HT-29 (cell line): ENCODE measurements at places on chromosomes 4 and X.

DNA sequence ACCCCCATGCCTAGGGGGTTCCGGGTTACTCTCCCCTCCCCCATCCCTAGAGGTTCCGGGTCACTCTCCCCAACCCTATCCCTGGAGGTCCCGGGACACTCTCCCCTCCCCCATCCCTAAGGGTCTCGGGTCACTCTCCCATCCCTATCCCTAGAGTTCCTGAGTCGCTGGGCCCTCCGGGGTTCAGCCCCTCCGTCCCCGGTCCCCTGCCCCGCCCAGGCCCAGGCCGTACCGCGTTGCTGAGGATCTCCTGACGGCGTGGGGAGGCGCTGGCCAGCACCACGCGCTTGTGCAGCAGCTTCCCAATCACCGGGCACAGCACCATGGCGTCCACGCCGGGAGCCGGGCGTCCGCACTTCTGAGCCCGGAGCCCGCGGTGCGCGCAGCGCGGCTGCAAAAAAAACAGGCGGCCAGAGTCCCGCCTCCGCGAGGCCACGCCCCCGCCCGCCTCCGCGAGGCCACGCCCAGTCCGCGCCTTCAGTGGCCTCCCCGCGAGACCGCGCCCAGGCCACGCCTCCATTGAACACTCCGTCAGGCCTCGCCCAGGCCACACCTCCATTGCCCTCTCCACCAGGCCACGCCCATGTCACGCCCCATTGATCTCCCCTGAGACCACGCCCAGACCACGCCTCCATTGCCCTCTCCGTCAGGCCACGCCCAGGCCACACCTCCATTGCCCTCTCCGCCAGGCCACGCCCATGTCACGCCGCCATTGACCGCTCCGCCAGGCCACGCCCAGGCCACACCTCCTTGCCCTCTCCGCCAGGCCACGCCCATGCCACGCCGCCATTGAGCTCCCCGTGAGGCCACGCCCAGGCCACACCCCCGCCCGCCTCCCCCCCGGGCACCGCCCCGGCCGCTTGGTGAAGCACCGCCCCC, at the start of gene ASMTL:
Gene ASMTL (minus strand): TSS at position 394 of the 879 bp plus-strand sequence. CDS start 69 bp downstream, at position 325.
- peak; percentile 96 for DNase-seq

DNA sequence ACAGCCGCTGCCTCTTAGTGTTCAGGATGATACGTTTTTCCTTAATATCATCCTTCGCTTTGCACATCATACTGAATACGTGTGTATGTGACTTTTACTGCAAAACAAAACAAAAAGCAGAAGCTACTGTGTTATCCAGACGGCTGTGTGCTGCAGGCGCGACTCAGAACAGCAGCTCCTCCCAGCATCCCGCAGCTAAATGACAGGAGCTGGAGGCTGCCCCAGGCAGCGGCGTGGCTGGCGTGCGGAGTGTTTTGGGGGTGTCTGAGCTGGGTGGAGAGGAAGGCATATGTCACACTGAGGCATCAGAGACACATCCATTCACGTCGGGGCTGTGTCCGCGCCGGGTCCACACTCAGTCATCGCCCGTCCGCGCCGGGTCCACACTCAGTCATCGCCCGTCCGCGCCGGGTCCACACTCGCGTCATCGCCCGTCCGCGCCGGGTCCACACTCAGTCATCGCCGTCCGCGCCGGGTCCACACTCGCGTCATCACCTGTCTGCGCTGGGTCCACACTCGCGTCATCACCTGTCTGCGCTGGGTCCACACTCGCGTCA, 16.6 kb downstream of the PCGF3 start:
- DNase-seq = no peak

DNA sequence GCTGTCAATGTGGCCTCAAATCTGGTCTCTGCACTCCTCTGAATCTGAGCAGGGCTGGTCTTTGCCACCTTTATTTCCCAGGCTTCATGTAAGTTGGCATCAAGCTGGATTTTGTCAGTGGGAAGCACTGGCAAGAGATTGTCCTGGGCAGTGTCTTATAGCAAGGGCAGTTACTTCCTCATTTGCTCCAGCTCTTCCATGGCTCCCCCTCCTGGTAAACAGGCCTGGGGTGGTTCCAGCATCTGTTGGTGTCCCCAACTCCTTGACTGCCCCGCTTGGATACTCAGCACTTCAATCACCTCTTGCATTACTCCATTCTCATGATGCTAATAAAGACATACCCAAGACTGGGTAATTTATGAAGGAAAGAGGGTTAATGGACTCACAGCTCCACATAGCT, 15.0 kb upstream of the REST start:
- DNase-seq = no peak

DNA sequence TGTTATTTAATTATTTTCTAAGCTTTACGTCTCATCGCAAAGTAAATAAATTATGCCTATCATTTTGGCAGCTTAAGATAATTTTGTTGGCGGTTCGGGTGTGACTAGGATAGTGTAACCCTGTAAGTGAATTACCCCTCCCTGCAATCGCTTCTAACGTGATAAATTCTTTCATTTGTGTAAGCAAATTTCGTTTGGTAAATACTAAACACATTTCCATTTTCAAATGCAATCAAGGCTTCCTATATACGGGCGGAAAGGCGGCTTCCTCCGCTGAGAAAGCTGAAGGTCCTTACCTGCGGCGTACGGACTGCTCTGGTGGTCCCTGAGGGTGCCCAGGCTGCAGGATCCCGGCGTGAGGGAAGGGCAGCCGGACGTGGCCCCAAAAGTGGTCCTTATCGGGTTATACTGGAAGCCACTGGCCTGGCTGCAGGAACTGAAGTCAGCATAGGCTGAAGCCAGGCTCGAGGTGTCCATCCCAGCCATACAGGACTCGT, 403 bp downstream of the PHOX2B start:
- DNase-seq = no peak

DNA sequence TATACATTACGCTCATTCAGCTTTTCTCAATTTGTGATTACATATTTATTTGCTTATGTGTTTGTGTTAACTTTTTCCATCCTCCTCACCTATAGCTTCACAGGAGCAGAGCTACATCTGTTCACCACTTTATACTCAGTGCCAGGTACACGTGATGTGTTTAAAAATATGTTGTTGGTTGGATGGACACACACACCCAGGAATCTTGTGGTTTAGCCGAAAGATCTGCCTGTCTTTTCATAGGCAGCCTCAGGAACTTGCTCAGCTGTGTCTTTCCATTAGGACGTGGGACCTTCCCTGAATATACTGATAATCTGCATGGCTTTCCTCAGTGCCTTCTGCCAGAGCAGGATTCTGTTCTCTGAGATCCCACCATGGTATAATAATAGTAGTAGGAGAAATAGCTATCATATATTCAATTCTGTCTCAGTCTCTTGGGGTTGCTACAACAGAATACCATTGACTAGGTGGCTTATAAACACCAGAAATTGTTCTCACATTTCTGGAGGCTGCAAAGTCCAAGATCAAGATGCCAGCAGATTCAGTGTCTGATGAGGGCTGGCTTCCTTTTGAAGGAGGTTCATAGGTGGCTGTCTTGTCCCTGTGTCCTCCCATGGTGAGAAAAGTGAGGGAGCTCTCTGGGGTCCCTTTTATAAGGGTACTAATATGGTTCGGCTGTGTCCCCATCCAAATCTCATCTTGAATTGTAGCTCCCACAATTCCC, 50.0 kb upstream of the SOD3 start:
- no peak for DNase-seq

- no peak for DNase-seq
Measured at GRCh38 chr4:31294655-31295480, 574.7 kb downstream of the PCDH7 start.

- DNase-seq = no peak
Measured at GRCh38 chr4:6576932-6577331, 1.9 kb downstream of the MAN2B2 start.

GRCh38 chr4:140150886-140151698, 2.9 kb downstream of the MAML3 start:
- peak; percentile 95 for DNase-seq

GRCh38 chr4:48949518-48950219, 36.4 kb upstream of the CWH43 start:
- peak; percentile 3 for DNase-seq

DNA sequence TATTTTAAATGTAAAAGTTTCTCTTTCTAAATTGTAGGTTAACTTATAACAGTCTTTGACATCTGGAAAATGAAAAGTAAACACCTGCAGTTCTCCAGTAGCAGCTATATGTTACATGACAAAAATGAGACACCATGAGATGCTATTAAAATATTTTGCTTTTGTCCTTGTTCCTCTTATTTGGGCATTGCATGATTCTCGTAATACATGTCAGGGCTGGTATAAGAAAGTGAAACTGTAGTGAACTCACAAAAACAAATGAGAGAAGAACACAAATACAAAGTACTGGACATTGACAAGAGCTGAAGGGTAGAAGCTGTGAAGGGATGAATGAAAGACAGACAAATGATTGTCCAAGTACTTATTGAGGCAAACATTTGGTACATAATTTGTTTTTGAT, 9.0 kb downstream of the GK2 start:
- no peak for DNase-seq

DNA sequence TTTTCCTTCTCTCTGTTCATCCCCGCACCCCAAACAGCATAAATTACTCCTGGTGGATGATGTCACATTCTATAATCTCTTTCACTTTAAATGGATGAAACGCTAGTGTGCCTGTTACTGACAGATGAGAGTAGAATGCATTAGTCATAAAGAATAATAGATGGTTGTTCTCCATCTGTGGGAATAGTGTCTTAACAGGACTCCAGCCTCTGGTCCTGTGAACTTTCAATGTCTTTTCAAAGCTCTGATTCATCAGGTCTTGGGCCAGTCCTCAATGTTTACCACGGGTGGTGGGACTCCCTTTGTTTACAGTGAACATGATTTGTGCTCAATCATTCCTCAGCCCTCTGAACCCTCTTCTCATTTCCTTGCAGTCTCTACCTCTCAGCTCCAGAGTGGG, 182.6 kb downstream of the GABRB1 start:
- DNase-seq = no peak

- peak; percentile 90 for DNase-seq
Measured at GRCh38 chrX:1391707-1392375, at the start of gene SLC25A6. Gene SLC25A6, minus strand, starts transcription at chrX:1392113. Its CDS starts 104 bp downstream, at chrX:1392009.

GRCh38 chrX:134849390-134849789, 141.4 kb upstream of the SMIM10 start:
- no peak for DNase-seq

GRCh38 chrX:49878834-49879655, at the start of gene USP27X:
Gene USP27X, plus strand, starts transcription at chrX:49879484. Its CDS starts 824 bp downstream, at chrX:49880308.
- DNase-seq = peak; percentile 66

DNA sequence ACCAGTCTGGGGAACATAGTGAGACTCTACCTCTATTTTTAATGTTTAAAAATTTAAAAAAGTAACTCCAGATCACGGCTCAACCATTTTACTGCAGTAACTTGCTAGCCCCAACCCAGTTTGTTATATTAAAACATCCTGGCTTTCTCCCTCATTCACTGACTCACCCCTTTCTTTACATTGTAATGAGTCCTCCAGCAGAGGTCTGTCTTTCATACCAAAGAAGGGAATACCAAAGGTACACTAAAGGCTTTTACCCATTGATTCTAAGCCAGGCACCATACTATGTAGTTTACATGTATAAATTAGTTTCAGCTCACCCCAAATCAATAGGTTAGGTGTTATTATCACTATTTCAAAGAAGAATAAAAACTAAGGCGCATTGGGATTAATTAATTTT, 286.9 kb downstream of the PACRGL start:
- no peak for DNase-seq

DNA sequence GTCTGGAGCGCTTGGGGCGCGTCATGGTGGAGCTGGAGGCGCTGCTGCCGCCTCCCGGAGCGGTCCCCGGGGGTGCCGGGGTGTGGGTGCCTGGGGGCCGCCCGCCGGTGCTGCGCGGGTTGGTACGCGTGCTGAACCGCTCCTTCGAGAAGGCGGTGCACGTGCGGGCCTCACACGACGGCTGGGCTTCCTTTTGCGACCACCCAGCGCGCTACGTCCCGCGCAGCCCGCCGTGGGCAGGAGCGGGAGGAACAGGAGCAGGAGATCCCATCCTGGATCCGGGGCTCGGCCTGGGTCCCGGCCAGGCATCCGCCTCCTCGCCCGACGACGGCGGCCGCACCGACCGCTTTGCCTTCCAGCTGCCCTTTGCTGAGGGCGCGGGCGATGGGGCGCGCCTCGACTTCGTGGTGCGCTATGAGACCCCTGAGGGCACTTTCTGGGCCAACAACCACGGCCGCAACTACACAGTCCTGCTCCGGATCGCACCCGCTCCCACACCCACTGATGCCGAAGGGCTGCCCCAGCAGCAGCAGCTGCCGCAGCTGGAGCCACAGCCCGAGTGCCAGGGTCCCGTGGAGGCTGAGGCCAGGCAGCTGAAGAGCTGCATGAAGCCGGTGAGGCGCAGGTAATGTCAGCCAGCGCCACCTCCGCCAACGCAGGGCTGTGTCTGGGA, 792 bp downstream of the PPP1R3F start:
- DNase-seq = no peak
